ENCODE measurements at places on chromosomes 3 and 15.

GRCh38 chr3:179973931-179974361 lies 62.8 kb downstream of the PEX5L start:
- no peak overlapping the region for H3K4me3 ChIP-seq
- no peak overlapping the region for H3K27ac ChIP-seq
- no peak for DNase-seq
- no peaks in the 10 kb centered on the region for H3K4me1 ChIP-seq
- H3K27me3 ChIP-seq, result peaks cover 18% of the 10 kb centered on the region

DNA sequence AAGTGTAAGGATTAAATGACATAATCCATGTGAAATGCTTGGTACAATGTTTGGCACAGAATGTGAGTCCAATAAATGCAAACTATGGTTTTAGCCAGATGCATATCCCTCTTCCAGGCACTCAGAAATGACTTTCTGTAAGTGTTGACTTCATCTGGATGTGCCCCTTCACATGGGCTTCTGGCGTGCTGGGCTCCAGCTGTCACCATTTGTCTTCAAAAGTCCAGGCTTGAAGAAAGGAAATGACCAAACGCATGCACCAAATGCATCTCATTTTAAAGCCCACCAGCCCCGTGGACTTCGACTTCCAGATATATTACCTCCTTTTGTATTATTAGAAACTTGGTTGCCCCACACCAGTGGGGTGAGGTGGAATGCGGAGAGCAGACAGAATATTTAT lies 23.7 kb downstream of the CRYGS start:
- peaks cover 45% of the 10 kb centered on the region for H3K4me1 ChIP-seq
- no peak overlapping the region for H3K27ac ChIP-seq
- H3K36me3 ChIP-seq, result no peaks in the 10 kb centered on the region
- no peak overlapping the region for H3K4me3 ChIP-seq
- DNase-seq, result no peak

DNA sequence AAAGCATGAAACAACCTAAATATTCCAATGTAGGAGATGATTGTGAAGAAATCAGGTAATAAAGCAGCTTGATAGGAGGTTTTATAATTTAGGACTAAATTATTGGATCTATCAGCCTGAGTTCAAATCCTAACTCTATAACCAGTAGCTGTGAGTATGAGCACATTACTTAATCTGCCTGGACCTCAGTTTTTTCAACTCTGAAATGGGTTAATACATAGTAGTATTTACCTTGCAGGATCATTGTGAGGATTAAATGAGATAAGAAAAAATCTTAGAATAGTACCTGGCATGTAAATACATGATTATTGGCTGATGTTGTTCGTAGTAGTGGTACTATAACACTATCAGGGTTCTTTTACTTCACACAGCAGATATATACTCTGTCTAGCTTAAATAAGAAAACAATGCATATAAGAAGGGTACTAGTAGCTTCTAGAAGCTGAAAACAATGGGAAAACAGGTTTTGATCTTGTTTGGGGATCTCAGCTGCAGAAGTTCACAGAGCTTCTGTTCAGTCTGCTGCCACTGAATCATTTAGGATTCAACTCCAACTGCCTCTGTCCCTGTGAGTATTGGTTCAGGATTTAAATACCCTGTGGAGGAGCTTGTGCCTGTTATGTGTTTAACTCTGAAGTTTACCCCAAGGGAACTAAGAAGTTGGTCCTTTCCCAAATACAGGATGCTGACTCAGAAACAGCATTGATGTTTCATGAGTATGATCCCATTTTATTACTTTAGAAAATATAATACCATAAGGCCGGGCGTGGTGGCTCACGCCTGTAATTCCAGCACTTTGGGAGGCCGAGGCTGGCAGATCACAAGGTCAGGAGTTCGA lies 34.2 kb downstream of the KAT2B start:
- peaks cover 6% of the 10 kb centered on the region for H3K36me3 ChIP-seq
- DNase-seq, result no peak
- H3K4me3 ChIP-seq, result no peak overlapping the region
- H3K4me1 ChIP-seq, result peaks cover 5% of the 10 kb centered on the region
- no peaks in the 10 kb centered on the region for H3K27me3 ChIP-seq
- no peak overlapping the region for H3K27ac ChIP-seq

DNA sequence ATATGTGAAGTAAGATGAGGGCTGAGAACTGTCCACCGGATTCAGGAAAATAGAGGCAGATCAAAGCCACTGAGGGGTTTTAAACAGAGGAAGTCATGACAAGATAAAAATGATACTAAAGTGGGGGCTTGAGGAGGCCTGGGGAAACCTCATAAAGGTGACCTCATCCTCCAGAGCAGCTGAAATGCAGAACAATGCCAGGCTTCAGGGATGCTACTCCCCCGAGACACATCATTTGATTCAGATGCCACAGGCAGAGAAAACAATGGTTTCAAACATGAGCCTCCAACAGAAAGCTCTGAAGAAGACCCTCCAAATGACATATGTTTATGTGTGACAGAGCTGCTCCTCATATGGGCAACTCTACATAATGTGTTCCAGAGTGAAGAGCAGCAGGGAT lies 6.4 kb downstream of the CFAP20DC start:
- no peaks in the 10 kb centered on the region for H3K4me1 ChIP-seq
- no peaks in the 10 kb centered on the region for H3K36me3 ChIP-seq
- no peak overlapping the region for H3K4me3 ChIP-seq
- no peaks in the 10 kb centered on the region for H3K27me3 ChIP-seq
- no peak for DNase-seq

- DNase-seq, result no peak
- peaks cover 14% of the 10 kb centered on the region for H3K36me3 ChIP-seq
- no peak overlapping the region for H3K27ac ChIP-seq
Observed at GRCh38 chr3:46942076-46942475, 34.5 kb downstream of the CCDC12 start.

- H3K4me1 ChIP-seq, result peaks cover 32% of the 10 kb centered on the region
- DNase-seq, result no peak
- no peak overlapping the region for H3K4me3 ChIP-seq
Observed at GRCh38 chr15:42066764-42067415, 27.5 kb downstream of the PLA2G4D start.

DNA sequence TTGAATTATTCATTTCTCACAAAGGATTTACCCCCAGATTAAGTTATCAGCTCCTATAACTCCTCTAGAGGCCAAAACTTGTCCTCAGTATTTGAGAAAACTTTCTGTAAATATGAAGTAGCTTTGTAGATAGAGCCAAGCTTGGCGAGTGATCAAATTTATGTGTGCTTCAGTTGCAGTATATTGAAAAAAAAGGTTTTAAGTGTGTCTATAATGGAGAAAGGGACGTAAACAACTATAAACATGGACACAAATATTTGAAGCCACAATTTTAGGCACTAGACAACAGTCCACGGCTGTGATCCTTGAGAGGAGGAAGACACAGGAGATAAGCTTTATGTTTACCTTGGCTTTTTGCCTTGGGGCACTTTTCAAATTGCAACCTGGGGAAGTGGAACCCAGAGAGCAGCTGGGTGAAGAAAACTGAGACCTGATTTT lies 118.7 kb downstream of the THRB start:
- H3K27ac ChIP-seq, result no peak overlapping the region
- H3K4me3 ChIP-seq, result no peak overlapping the region
- no peaks in the 10 kb centered on the region for H3K27me3 ChIP-seq
- peaks cover 2% of the 10 kb centered on the region for H3K36me3 ChIP-seq
- H3K4me1 ChIP-seq, result peaks cover 2% of the 10 kb centered on the region

GRCh38 chr3:74676-75243 lies 121.8 kb upstream of the CHL1 start:
- H3K27me3 ChIP-seq, result peaks cover 2% of the 10 kb centered on the region
- no peaks in the 10 kb centered on the region for H3K4me1 ChIP-seq
- no peak overlapping the region for H3K27ac ChIP-seq
- H3K36me3 ChIP-seq, result no peaks in the 10 kb centered on the region
- no peak for DNase-seq
- no peak overlapping the region for H3K4me3 ChIP-seq

DNA sequence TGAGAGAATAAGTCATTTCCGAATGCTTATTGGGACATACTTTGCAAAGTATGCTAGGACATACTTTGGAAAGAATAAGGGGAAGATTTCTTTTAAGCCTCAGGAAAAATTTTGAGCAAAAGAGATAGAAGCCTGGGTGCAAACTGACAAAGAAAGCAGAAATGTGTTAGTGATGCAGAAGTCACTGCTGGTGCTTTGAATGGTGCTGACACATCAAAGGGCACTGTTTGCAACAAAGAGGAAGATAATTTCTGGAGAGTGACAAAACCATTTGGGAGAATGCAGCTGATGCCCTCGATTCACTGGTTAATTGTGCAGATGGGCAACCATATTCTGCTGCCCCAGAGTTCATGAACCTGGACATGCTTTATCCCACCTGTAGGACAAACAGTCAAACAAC lies 11.0 kb upstream of the RAP2B start:
- H3K27me3 ChIP-seq, result no peaks in the 10 kb centered on the region
- H3K27ac ChIP-seq, result no peak overlapping the region
- no peaks in the 10 kb centered on the region for H3K36me3 ChIP-seq
- no peak for DNase-seq
- H3K4me1 ChIP-seq, result no peaks in the 10 kb centered on the region

DNA sequence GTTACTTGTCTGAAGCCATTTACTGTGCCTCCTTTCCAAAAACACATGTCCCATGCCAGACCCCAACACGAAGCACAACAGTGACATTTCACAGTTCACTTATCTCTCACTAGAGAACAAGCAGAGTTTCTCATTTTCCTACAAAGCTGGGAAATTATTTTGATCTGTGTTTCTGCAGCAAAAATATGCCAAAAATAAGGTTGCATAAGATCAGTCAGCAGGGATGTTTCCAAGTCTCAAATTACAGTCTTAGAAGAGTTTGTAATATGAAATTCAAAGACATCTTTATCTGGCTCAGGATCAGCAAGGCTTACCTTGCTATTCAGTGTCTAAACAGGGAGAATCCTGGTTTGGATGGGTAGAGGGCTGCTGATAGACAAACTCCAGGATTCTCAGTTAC lies 75.5 kb downstream of the GJD2 start:
- H3K4me3 ChIP-seq, result no peak overlapping the region
- DNase-seq, result no peak
- H3K36me3 ChIP-seq, result no peaks in the 10 kb centered on the region
- no peak overlapping the region for H3K27ac ChIP-seq
- peaks cover 4% of the 10 kb centered on the region for H3K27me3 ChIP-seq

GRCh38 chr3:82424031-82424339 lies 662.5 kb upstream of the GBE1 start:
- no peaks in the 10 kb centered on the region for H3K36me3 ChIP-seq
- no peaks in the 10 kb centered on the region for H3K27me3 ChIP-seq
- H3K4me1 ChIP-seq, result no peaks in the 10 kb centered on the region
- H3K4me3 ChIP-seq, result no peak overlapping the region
- H3K27ac ChIP-seq, result no peak overlapping the region

GRCh38 chr3:141122455-141123030 lies 71.4 kb downstream of the SPSB4 start:
- DNase-seq, result no peak
- no peaks in the 10 kb centered on the region for H3K27me3 ChIP-seq
- H3K4me3 ChIP-seq, result no peak overlapping the region
- H3K4me1 ChIP-seq, result no peaks in the 10 kb centered on the region
- no peaks in the 10 kb centered on the region for H3K36me3 ChIP-seq

- H3K36me3 ChIP-seq, result peaks cover under 1% of the 10 kb centered on the region
- peaks cover 8% of the 10 kb centered on the region for H3K4me1 ChIP-seq
- no peak overlapping the region for H3K4me3 ChIP-seq
Observed at GRCh38 chr3:72993391-72993790, 3.2 kb upstream of the PPP4R2 start.

DNA sequence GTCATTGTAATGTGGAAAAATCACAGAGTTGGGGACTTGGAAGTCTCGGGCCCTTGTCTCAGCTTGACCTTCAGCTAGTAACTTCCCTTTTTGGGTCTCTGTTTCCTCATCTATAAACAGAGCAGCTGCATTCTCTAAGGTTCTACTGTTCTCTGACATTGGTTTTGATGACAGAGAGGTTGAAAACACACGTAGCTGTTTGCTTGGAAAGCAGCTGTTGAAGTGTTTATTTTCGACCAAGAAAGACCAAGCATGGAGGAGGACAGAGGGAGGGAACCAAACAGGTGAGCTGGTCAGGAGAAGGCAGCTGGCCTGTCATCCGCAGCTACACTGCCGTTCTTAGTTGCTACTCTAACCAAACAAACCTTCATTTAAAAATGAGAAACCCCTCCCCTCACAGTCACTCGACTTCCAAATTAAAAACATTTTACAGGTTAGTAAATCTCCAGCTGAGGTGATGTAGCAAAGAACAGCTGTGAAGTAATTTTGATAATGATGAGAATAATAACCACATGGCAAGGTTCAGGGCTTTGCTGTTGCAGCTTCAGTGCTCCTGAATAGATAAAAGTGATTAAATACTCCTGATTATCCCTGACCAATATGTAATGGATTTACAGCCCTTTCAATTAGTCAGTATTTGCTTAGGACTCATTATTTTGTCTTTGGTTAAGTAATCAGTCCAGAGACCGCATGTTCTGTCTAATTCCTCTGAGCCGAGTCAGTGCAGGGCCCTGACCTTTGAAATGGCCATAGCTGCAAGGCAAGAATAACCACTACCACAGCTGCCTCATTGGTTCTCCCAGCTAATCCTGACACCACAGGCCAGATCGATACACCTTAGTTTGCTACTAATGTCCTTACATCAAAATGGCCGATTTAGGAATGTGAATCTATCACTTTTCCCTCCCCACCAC lies 65.3 kb downstream of the MEIS2 start:
- no peaks in the 10 kb centered on the region for H3K4me1 ChIP-seq
- no peak for DNase-seq
- no peak overlapping the region for H3K4me3 ChIP-seq
